C1 segment of cervical spinal cord (tissue), 14 donors: ENCODE measurements at places on chromosomes 1 and 21.

GRCh38 chr21:19490481-19490880 is 1086.9 kb upstream of the TMPRSS15 start:
- no peak for DNase-seq

DNA sequence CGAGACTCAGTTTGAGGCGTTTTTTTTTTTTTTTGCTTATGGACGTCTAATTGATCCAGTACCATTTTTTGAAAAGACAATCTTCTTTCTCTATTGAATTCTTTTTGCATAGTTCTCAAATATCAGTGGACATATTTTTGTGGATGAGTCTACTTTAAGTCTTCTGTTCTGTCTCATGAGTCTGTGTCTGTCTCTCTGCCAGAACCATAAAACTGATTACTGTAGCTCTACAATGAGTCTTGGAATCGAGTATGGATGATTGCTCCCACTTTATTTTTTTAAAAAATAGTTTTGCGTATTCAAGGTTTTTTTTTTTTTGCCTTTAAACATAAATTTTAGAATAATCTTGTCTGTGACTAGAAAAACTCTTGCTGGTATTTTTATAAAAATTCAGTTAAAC is 323.5 kb downstream of the ZNF326 start:
- DNase-seq, result no peak

DNA sequence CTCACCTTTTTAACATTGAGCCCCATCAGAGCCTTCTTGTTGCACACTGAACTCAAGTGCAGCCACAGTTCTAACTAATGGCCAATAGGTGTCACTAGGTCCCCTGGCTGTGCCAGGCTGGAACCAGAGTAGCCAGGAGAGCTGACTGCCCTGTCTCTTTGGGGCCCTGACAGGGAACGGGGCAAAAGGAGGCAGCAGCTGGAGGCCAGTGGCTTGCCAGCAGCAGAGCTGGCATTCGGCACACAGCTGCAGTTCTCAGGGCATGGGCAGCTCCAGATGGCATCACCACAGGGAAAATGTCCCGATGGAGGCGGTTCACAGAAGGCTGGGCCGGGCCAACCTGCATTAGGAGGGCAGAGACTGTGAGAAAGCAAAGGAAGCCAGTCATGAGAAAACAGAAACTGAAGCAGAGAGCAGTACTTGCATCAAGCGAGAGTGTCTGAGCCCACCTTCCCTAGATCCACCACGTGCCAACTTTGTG is 188.6 kb downstream of the FCRL5 start:
- no peak for DNase-seq

DNA sequence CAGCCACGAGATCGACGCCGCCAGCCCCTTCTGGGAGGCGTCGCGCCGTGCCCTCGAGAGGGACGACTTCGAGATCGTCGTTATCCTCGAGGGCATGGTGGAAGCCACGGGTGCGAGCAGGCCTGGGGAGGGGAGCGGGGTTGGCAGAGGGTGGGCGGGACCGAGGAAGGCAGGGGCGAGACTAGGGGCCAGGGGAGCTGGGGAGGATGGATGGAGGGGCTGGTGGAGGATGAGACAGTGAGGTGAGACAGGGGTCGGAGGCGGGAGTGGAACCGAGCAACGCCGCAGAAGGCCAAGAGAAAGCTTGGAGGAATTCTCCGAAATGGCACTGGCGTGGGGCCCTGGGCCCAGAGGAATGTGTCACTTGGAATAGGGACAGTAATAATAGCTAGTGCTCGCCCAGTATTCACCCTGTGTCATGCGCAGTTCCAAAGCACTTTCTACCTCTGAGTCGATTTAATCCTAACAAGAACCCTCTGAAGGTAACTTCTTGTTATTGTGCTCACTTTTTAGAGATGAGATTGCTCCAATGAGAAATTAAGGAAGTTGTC is 3.5 kb downstream of the KCNJ9 start:
- no peak for DNase-seq

DNA sequence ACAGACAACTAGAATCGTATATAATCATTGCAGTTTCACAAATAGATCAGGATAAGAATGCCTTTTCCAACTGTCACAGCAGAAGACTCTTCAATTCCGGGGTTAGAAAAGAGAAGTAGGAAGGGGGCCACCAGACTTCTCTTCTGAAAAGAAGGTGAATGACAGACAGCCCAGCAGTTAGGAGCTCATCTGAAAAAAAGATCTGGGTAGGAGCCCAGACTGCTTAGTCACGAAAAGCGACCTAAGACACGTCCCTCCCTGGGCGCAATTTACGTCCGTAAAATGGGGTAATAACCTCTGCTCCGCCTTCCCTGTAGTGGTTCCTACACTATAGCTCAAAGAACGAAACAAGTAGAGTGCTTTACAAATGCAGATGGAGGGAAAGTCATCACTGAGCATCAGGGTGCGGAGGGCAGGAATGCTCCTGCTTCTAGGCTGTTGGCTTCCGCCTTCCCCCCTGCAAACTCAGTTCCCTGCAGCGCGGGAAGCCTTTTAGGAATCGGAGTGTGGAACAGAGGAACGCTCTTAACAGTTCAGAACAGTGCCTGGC is 582 bp downstream of the ORC1 start:
- DNase-seq, result no peak
